NCI-H2107 (cell line): ENCODE measurements at places on chromosomes 16 and 17.

GRCh38 chr17:35977509-35977908 lies 3.8 kb downstream of the CCL16 start:
- DNase-seq, result no peak

DNA sequence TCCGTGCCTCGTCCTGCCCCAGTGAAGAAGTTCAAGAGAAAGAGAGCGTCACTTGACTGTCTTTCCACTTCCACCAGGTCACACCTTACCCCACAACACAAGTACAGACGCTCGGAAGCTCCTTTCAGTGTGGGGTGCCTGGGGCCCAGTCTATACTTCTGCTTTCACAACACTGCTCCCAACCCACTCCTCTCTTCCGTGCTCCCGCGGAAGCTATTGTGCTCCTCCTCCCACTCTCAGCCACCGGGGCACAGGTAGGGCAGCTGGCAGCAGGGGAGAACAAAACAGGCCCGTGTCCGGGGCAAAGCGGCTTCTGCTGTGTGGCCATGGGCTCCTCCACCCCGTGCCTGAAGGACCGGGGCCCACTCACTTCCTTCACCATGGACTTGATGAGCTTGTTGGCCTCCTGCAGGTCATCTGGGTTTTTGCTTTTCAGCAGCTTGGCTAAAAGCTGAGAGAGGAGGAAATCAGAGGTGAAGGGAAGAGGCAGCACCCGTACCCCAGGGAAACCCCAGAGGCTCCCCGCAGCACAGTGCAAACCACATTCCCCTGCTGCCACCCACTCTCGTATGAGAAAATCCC lies 18.9 kb downstream of the GGA3 start:
- DNase-seq, result no peak

GRCh38 chr17:68019336-68019674 lies 16.2 kb upstream of the KPNA2 start:
- no peak for DNase-seq

- no peak for DNase-seq
These were observed 5.8 kb upstream of the MRPL58 start for GRCh38 chr17:75006653-75007052.

GRCh38 chr16:61014869-61015268 lies 1021.4 kb downstream of the CDH8 start:
- no peak for DNase-seq

DNA sequence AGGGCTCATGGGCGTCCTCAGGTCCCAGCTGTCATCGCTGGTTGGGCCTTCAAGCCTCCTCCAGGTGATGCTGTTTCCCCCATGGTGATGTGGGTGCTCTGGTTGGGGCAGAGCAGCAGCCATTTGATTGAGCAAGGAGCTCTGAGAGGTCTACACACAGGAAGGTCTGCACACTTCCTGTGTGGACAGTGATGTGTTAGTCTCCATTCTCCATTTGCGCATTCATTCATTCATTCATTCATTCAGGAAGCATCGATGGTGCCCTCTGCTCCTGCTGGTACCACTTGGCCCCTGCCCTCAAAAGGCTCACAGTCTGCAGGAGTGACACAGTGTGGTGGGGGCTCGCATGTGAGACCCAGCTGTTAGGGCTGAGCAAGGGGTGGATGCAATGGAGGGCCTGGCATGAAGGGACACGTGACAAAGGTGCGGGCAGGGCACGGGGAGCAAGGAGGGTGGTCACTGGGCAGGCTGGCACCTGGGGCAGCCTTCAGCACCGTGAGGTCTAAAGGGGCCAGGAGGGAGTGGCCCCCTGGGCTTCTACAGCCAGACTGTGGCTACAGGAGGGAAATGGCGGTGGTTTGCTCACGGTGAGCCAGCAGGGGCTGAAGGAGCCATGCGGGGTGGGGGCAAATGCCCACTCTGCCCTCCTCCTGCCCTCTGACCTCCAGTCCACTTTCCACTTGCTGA lies 1.5 kb downstream of the ADGRG3 start:
- no peak for DNase-seq

- DNase-seq, result no peak
These were observed 483.1 kb upstream of the ERCC4 start for GRCh38 chr16:13436641-13437412.

GRCh38 chr16:1772362-1772907 lies at the start of gene EME2:
TSS of gene EME2 (plus strand) at chr16:1772810. CDS start at chr16:1773228, 418 bp downstream.
- no peak for DNase-seq

- no peak for DNase-seq
These were observed 683 bp downstream of the LCAT start for GRCh38 chr16:67943256-67943618.

GRCh38 chr17:46212634-46213435 lies 19.6 kb upstream of the KANSL1 start:
- peak; percentile 53 for DNase-seq

- DNase-seq, result no peak
These were observed 102.5 kb downstream of the MRM1 start for GRCh38 chr17:36703860-36704266.

GRCh38 chr17:79646721-79647455 lies 36.0 kb upstream of the RBFOX3 start:
- DNase-seq, result no peak

DNA sequence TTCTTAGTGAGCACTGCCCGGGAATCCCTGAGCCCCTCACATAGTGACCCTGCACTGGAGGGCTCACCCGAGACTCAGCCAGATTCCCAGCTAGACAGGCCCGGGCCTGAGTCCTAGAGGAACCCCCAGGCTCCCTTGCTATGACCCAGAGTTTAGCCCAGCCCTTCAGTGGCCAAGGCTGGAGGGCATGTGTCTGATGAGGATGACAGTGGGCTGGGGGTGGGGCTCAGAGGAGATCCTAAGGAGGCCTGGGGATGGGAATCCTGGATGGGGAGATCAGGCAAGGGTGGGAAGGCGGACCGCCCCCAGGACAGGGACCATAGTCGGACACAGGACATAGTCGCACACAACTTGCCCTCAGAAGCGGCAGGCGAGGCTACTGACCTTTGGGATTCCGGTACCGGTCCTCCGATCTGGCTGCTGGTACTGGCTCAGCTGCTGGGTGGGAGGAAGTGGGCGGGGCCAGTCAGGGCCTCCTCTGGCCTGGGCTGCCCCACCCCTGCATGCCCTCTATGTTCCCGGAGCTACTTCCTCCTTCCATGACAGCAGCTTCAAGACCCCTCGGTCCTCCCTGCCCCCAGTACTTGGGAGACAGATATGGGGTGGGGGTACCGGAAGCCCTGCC lies 1.1 kb downstream of the CD79B start:
- no peak for DNase-seq

GRCh38 chr17:82330322-82331239 lies 3.0 kb downstream of the SECTM1 start:
- DNase-seq, result peak; percentile 73

- DNase-seq, result no peak
These were observed 12.2 kb upstream of the CES3 start for GRCh38 chr16:66948837-66949225.
